Fibroblast of skin of right quadriceps (primary cell): ENCODE measurements at places on chromosomes 7 and 10.

DNA sequence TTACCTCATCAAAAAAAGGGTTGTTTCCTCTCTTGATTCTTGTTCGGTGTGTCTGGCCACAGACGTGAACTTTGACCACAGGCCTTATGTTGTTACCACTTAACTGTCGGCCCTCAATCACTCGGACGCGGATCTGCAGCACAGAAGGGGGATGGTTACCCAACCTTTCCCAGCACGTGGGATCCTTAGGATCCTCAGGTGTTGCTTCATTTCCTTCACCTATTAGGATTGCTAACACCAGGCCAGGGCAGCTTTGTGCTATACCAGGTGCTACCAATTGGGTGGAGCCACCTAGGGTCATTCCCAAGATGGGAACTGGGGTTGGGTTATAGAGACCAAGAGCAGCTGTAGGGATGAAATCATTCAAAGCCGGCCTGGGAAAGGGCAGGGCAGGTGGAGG, 73.4 kb downstream of the MYOF start:
- DNase-seq = no peak

GRCh38 chr10:228366-228765, 93.1 kb downstream of the ZMYND11 start:
- DNase-seq = no peak

- DNase-seq = peak; percentile 64
Observed at GRCh38 chr10:63515002-63515763, 6.0 kb upstream of the REEP3 start.

DNA sequence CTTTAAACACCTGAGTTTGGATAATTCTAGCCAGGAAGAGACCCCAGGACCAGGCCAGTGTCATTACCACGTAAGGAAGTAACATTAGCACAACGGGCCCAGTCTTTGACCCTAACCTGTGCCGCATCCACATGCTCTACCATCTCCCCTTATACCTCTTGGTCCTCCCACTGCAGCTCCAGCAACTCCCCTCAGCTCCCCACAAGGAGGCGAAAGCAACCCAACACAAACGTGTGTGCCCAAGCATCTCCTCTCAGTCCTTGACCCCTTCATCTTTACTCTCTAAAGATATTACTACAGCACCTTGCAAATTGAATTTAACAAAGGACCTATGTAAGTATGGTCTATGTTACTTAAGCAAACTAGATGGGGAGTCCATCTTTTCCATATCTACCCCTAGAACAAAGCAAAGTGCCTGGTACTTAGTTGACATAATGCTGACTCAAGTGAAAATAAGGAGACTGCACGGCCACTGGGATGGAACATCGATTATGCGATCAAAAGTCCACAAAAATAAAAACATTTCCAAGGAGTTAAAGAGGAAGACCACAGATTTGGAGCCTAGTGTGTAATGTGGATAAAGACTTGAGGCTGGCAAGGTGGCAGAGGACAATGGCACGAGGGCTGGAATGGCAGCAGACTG, 147.7 kb downstream of the JAZF1 start:
- no peak for DNase-seq

DNA sequence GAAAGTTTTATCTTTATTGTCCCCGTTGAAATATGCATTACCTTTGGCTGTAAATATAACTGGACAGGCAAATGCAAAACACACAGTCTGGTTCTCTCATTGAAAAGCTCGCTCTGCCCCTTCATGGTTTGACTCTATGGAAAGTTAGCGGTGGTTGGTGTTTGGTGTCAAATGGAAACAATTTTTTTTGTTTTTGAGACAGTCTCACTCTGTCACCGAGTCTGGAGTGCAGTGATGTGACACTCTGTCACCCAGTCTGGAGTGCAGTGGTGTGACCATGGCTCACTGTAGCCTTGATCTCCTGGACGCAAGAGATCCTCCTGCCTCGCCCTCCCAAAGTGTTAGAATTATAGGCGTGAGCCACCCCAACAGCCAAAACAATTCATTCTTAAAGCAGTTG, 149.7 kb downstream of the LRRC4 start:
- DNase-seq = no peak

DNA sequence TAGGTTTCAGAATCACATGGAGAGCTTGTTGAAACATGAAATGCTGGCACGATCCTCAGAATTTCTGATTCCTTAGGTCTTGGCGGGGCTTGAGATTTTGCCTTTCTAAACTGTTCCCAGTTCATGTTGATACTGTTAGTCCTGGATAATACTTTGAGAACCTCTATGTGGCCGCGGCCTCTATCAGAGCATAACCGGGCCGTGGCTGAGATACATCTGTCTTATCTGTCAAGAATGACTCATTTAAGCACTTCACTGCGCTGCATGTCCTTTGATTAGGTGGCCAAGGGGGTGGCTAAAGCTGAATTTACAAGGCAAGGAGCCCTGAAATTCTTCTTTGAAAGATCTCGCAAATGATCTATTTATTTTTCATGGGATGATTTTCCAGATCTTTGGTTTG, 66.9 kb downstream of the GALNT17 start:
- DNase-seq = no peak

DNA sequence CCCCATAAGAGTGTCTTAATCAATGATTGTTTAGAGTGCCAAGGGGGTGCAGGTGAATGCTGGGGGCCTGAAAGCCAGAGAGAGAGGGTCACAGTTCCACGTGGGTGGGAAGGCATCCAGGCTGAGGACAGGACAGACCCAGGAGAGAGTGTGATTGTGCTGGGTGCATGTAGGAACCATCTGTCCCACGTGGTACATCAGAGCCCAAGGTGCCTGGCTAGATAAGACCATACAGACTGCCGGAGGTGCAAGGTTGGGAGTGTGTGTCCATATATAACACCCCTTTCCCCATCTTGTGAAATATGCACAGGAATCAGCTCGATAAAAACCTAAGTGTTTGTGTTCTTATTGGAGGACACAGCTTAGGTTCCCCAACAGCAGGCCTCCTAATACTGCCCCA, 85.5 kb downstream of the WIPF3 start:
- DNase-seq = no peak

GRCh38 chr7:46131916-46132795, 211.1 kb upstream of the IGFBP3 start:
- DNase-seq = peak; percentile 53

GRCh38 chr10:79063071-79063491, 5.7 kb upstream of the ZMIZ1 start:
- no peak for DNase-seq

GRCh38 chr7:128794020-128794419, 2.3 kb downstream of the CCDC136 start:
- DNase-seq = no peak

- DNase-seq = no peak
Observed at GRCh38 chr7:116851671-116852070, 10.7 kb upstream of the CAPZA2 start.

- no peak for DNase-seq
Observed at GRCh38 chr7:141312828-141313521, 238.2 kb upstream of the AGK start.

DNA sequence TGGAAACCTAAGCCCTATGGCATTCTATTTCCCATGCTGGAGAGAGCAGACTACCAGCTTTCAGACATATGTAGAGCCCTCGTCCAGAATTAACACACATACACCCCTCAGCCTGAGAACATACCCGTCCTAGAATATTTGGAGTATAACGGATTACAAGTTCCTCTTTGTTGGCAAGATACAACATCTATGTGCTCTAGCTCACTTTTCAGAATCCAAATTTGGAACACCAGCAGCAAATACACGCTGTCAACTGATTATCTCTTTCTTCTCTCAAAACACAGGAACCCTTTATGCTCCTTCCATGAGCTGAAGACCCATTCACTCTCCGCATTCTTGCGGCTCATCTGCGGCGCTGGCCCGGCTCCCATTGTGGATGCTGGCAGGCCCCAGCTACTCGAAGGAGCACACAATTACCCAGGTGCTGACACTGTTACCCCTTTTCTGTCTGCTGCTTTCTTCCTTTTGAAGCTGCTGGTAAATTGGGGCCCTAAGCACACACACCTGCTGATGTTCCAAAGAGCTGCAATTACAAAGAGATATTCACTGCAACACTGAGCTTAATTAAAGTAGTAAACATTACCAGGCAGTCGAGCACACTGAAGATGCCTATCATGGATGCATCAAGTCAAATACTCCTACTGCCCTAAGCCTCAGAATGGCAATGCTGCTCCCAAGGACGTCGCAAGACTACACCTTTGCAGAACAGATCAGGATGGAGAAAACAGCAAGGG, 70.0 kb downstream of the VOPP1 start:
- no peak for DNase-seq

DNA sequence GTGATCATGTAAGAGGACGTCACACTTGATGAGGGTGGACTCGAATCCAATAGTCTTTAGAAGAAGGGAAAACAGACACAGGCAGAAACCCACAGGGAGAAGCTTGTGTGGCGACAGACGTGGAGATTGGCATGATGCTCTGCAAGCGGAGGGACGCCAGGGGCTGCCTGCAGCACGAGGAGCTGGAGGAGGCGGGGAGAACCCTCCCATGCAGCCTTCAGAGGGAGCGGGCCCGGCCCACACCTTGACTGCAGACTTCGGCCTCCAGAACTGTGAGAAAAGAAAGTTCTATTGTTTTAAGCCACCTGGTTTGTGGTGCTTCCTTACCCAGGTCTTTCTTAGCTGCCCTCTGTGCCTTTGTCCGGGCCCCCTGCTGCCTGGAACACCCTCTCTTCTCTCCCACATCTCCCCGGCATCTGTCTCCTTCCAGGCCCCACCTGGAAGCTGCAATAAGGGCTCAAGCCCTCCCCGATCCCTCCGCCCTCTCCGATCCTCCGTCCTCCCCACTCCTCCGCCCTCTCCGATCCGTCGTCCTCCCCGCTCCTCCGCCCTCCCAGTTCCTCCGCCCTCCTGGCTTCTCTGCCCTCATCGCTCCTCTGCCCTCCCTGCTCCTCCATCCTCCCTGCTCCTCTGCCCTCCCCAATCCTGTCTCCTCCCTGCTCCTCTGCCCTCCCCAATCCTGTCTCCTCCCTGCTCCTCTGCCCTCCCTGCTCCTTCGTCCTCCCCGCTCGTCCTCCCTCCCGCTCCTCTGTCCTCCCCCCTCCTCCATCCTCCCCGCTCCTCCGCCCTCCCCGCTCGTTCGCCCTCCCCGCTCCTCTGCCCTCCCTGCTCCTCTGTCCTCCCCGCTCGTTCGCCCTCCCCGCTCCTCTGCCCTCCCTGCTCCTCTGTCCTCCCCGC, 17.4 kb upstream of the PRKAG2 start:
- DNase-seq = no peak

DNA sequence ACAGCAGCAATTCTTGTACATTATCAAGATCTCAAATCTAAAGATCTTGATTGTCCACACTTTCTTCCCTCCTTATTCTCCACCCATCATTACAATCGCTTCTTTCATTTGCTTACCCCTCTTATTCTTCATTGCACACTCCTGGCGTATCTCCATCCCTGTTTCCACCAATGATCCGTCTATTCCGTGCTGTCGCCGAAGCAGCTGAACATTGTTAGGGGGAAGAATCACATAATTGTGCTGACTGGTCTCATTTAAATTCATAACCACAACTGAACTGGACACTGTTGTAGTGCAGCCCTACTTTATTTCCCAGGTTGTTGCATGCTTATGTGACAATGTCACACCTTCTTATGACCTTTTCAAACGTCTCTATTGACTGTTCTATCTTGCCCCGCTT, 18.9 kb upstream of the NRP1 start:
- no peak for DNase-seq

DNA sequence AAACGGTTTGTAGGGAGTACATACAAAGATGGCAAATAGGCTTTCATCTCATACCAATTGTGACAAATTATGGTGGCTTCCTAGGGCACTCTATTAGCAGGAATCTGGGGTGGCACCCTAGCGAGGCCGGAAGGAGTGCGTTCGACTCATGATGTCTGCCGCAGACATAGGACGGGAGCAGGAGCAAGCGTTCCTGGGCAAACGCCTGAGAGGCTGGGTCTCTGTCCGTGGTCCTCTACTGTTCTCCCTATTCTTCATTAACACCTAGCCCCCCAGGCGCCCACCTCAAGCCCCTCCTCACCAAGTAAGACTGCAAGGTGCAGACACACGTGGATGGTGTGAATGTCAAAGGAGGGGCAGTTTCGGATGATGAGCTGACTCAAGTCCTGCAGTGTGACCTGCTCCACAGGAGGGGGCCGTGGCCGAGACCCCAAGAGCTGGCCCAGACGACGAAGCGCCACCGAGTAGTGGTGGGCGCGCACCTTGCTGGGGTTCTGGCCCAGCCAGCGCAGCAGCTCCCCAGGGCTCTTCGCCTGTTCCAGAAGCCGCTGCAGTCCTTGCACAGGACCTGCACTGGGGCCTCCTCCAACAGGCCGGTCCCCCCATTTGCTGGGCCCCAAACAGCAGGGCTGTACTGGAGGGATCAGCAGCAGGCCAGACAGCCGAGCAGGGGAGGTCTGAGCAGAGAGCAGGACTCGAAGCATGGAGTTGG, 1.3 kb downstream of the FASTK start:
- no peak for DNase-seq

GRCh38 chr7:22295402-22296264, 61.3 kb downstream of the RAPGEF5 start:
- no peak for DNase-seq

DNA sequence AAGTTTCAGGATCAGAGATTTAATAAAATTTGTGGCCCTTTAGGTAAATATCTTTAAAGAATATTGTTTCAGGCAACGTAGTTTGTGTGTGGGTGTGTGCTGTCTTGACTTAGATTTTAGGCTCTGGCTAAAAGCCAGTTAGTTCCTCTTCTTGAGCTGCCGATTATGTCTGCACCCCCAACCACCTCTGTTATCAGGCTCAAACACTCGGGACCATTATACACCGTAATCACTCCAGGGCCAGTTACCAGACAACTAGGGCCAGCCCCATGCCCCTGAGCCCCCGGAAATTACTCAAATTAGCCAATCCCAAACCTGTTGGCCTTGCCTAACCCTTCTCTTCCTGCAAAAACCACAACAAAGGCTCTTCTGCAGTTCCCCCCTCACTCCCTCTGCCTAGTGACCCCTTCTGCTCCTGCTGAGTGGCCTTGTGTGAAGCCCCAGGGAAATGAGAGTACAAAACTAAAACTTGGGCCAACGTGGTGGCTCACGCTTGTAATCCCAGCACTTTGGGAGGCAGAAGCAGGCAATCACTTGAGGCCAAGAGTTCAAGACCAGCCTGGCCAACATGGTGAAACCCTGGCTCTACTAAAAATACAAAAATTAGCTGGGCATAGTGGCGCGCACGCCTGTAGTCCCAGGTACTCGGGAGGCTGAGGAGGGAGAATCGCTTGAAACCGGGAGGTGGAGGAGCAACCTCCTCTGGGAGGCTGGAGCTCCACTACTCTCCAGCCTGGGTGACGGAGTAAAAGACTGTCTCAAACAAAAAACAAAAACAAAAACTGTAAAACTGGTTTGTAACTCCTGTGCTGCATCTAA, 9.2 kb upstream of the HNRNPF start:
- DNase-seq = no peak

DNA sequence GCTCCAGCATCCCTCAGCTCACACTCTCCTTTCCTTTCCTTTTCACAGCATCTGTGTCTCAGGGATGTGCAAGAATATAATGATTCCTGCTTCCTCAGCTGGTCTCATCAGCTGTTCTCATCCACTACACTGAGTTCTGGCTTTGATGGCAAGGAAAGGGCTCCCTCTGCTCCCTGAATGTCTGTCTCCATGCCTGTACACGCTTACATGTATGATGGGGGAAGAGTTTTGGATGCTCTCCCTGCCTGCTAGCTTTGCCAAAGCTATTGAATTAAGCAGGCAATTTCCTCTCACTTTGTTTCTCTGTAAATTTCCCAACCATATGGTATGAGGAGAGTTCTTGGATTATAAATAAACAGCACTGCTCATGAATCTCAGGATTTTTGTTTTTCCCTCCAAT, 254.5 kb downstream of the SORCS3 start:
- no peak for DNase-seq
